ENCODE measurements at places on chromosomes 7 and 10.

- DNase-seq = no peak
These were observed 7.6 kb downstream of the CALD1 start for GRCh38 chr7:134787064-134787463.

DNA sequence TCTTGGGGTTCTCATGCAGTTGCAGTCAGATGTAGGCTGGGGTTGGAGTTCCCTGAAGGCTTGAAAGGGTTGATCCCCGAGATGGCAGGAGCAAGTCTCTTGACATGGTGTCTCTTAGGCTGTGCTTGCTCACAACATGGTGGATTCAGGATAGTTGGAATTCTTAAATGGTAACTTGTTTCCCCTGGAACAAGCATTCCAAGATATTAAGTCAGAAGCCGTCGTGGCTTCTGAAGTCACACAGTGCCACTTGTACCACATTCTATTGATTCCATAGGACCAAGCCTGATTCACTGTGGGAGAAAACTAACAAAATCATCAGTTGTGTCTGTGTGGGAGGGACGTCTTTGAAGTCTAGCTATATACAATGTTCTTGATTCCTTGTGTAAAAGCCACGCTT is 3.5 kb upstream of the SLC35B4 start:
- no peak for DNase-seq

GRCh38 chr7:121797657-121798452 is 75.1 kb upstream of the PTPRZ1 start:
- no peak for DNase-seq

- DNase-seq = no peak
These were observed 5.8 kb downstream of the LBX1 start for GRCh38 chr10:101223274-101224059.

Data from activated effector memory CD4-positive, alpha-beta T cell treated with Interleukin-2 at 50 U/mL for 16 hours (primary cell).